ENCODE measurements at places on chromosomes 3 and 15. TPM values are rescaled to one million over a fixed set of nuclear protein-coding genes. Genes with fewer than 3 reads are reported as not detected.

DNA sequence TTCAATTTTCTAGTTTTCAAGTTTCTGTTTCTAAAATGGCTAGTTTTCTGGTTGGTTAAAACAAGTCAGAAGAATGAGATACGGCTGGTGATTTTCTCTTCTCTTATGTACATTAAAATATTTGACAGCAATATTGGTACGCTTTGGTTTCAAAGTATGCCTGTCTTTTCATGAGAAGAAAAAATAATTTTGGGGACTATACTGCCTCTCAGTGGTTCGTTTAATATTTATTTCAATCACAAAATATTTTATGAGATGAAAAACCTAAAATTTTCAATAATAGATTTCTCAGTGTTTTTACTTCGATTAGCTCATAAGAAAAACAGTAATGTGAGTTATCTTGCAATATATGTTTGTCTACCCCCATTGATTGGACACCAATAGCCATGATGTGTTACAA lies 72.8 kb upstream of the AADACL2 start:
- no peak for DNase-seq

DNA sequence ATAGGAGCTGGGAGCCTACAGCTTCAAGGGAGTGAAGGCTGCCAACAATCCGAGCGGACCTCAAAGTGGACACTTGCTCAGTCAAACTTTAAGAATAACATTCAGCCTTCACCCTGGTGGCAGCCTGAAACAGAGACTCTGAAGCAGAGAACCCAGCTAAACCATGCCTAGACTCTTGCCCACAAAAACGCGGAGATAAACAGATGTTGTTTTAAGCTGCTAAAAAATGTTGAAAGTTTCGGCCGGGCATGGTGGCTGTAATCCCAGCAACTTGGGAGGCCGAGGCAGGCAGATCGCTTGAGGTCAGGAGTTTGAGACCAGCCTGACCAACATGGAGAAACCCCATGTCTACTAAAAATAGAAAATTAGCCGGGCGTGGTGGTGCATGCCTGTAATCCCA lies 29.8 kb upstream of the TRIM59 start:
- DNase-seq = no peak

GRCh38 chr3:10632125-10632524 lies 126.7 kb upstream of the ATP2B2 start:
- no peak for DNase-seq

- DNase-seq = no peak
These were observed 121.4 kb upstream of the GMNC start for GRCh38 chr3:190983875-190984274.

GRCh38 chr3:100465892-100466777 lies 26.3 kb upstream of the TMEM45A start:
- DNase-seq = no peak

GRCh38 chr15:41435037-41435786 lies 18.3 kb downstream of the RTF1 start:
- DNase-seq = no peak

- no peak for DNase-seq
These were observed 1382.5 kb downstream of the OTOL1 start for GRCh38 chr3:162879021-162879562.

GRCh38 chr3:148763156-148763680 lies 64.4 kb upstream of the CPB1 start:
- no peak for DNase-seq

GRCh38 chr15:42062284-42062806 lies 32.0 kb downstream of the PLA2G4D start:
- DNase-seq = no peak

GRCh38 chr3:22414239-22414638 lies 663.2 kb upstream of the ZNF385D start:
- DNase-seq = no peak

DNA sequence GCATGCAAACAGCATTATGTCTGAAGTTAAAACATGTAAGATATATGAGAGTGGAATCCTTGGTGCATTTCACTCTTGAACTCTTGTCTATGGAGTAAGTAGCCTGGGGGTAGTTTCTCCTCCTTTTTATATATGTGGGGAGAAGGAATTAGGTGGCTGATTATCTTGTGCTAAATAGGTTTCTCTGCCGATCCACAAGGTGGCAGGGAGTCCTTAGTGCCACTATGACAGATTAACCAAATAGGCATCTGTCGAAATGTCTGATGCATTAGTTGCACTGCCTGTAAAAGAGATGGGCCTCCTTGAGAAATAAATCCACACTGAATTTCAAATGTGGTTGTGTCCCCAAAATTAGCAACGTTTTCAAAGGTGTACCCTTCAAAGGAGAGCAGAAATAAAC lies 170.1 kb downstream of the CNTN4 start:
- DNase-seq = no peak

DNA sequence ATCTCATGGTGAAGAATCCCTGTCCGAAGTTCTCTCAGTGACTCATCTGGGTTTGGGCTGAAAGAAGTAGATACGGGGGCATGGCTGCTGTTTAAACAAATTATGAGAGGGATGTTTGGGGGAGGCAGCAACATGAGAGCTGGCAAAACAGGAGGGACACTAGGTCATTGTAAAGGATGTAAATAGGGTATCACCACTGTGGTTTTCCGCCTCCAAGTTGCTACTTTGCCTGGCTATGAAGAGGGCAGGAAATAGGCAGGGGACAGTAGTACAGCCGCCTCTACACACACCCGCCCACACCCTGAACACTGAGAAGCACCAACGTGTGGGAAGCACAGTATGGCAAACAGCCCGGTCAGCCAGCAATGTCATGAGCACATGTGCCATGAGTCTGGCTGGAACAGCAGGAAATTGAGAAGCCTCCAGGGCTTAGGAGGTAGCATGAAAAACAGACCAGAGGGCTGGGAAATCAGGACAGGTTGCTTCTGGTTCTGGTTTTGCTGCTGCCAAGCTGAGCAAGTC lies 17.1 kb downstream of the HEXA start:
- peak; percentile 7 for DNase-seq

DNA sequence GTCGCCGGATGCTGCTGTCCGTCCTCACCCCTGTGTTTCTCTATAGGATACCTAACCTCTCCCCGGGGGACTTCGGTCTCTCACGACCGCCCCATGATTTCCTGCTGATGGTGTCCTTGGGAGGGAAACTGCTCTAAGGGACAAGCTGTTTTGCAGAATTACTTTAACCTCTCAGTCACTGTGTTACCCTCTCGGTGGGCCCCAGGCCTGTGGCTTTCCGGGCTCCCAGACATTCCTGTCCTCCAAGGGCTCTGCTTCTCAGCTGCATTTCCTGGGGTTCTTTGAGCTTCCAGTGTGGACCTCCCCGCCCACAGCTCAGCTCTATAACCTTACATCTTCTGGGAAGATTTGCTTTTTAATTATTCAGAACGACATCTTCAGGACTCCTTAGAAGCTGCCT lies 40.9 kb downstream of the CHST2 start:
- no peak for DNase-seq

DNA sequence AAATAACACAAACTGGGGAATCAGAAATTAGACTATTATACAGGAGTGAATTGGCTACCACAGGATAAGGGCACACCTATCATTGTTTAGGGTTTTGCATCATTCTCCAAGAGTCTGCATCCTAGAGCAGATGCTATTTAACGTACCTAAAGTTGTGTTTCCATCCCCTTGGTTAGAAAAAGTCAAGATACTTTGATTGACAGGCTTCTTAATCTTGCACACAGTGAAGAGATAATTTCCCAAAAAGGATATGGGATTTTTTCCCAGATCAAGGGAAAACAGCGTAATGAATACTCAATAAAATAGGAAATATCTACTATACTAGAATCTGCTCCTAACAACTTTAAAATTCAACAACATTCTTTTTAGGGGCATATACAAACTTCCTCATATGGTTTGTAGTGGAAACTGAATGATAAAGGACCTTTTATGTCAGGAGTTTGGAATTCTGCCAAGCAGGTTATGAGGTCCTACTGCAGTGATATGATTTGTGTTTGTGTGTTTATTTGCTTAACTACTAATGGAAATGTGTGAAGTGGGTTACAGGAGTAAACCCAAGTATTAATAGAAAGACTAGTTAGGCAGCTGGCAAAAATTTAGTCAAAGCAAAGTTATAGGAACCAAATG lies 124.1 kb upstream of the MME start:
- DNase-seq = no peak

GRCh38 chr3:148366743-148367410 lies 330.8 kb upstream of the AGTR1 start:
- no peak for DNase-seq

DNA sequence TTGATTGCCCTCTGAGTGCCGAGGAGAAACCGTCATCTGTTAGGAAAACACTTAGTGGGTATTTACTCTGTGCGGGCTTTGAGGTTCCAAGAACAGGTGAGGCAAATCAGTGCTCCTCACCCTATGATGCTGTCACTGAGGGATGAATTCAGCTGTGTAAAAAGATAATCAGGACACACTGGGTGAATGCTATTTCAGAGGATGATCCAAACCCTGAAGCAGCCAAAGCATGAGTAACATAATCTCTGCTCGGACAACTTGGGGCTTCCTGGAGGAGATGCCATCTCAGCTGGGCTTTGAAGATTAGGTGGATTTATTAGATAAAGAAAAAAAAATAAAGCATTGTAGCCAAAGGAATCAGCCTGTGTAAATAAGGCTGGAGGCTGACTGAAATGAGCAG lies 10.5 kb upstream of the GADL1 start:
- no peak for DNase-seq

- DNase-seq = no peak
These were observed 409.8 kb downstream of the TBL1XR1 start for GRCh38 chr3:176787506-176787905.

DNA sequence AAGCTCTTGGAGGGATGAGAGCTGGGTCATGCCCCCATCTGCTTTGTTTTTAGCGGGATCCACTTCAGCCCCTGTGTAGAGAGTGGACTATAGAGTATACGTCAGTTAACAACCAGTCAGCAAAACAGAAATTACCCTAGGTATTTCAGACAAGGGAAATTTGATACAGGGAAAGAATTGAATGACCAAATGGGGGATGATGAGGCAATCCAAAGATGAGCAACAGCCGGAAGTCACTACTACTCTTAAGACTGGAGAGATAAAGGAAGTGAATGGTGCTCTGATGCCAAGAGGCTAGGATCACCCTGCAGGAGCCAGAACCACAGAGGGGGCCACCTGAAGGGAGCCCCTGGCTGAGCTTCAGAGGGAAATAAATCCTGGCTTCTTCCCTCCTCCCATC lies 1.7 kb upstream of the GPR62 start:
- no peak for DNase-seq

- no peak for DNase-seq
These were observed 25.7 kb downstream of the TUBGCP5 start for GRCh38 chr15:23013681-23014080.

- no peak for DNase-seq
These were observed 151.6 kb upstream of the CGNL1 start for GRCh38 chr15:57224664-57225063.

DNA sequence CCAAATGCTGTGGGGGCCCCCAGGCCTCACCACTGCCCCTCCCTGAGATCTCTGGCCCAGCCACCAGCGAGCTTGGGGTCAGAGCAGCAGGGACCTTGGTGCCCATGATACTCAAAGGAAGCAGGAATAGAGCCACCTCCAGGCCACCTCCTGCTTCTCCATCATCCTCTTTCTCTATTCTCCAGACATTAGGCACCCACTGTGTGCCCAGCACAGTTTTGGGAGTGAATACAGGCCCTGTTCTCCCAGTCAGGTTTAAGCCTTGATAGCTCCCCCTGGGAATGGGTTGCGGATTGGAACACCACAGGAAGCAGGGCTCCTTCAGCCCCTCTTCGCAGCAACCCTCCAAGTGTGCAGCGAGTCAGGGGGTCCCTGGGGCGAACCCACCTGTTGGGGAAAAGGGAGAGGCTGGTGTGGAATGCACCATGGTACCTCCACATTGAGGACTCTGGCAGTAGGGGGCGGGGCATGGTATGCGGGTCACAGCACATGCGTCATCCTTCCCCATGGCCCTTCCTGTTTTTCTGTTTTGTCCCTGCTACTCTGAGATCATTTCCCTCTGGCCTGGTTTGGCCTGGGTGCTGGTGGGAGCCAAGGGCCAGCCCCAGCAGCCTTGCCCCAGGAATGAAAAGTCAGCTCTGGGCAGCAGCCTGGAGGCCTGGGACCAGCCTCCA lies 14.2 kb upstream of the SEMA3B start:
- DNase-seq = no peak

- DNase-seq = no peak
These were observed 156.3 kb downstream of the TIGIT start for GRCh38 chr3:114450008-114450596.

DNA sequence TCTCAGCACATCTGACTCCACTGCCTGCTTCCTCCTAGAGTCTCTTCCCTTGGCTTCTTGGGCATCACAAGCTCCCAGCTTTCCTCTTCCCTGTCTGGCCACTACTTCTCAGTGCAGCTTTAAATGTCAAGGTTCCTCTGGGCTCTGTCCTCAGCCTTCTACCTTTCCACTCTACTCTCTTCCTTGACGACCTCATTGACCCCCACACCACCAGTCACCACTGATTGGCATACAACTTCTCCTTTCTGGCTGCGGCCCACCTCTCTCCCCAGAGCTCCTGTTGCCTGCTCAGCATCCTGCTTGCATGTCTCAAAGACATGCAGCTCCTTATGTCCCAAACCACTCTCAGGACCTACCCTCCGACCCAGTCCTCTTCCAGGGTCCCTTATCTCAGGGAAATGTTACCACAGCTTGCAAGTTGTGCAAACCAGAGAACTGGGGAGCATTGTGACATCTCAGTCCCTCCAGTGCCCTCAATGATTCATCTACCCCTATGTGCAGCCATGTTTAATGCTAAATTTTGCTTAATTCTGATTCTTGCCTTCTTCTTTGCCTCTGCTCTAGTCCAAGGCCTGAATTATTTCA lies 49.9 kb downstream of the TRPM1 start:
- DNase-seq = no peak

DNA sequence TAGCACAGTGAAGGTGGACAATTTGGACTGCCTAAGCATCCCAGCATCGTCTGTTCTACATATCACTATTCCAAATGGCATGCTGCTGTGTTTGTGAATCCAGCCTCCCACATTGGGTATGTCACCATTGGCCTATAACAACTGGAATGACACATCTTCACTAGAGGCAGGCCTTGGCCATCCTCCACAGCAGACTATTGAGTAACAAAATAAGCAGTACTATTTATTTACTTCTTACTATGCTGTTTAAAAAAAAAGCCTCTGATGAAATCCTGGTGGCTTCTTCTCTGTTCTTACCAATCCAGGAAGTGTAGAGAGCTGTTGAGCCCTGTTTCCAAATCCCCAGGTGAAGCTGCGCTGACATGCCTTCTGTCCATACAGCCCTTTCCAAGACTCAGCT lies 30.6 kb upstream of the CERS3 start:
- DNase-seq = no peak

- no peak for DNase-seq
These were observed 583.0 kb upstream of the GOLIM4 start for GRCh38 chr3:168678730-168679129.

- DNase-seq = no peak
These were observed 27.8 kb downstream of the YEATS2 start for GRCh38 chr3:183725387-183725786.

The DZIP1L gene
- total RNA-seq = not detected

The GOLGA6A gene
- not detected for total RNA-seq

The ASB14 gene
- total RNA-seq = not detected

The CKMT1A gene
- total RNA-seq = 0.33 TPM

The LXN gene
- total RNA-seq = 13.9 TPM

The CRELD1 gene
- 12.6 TPM for total RNA-seq

The SCN11A gene
- total RNA-seq = 0.09 TPM

The GBE1 gene
- total RNA-seq = 59.5 TPM

The CELSR3 gene
- 8.1 TPM for total RNA-seq

The NANOGP8 gene
- total RNA-seq = not detected

The GOLGA8M gene
- total RNA-seq = 0.75 TPM

The ROBO2 gene
- not detected for total RNA-seq

The CMTM7 gene
- 67.0 TPM for total RNA-seq

The DISP2 gene
- total RNA-seq = 0.02 TPM

The PLA2G4F gene
- not detected for total RNA-seq

The CKMT1B gene
- total RNA-seq = 0.25 TPM

All from activated CD4-positive, alpha-beta T cell treated with anti-CD3 and anti-CD28 coated beads for 36 hours (primary cell).